Upper lobe of left lung (tissue), 6 donors: ENCODE measurements at places on chromosomes 2 and 18. TPM values are rescaled to one million over a fixed set of nuclear protein-coding genes. Genes with fewer than 3 reads are reported as not detected.

Gene CDH19
- 1.4 TPM for total RNA-seq

Gene UGT1A8
- not detected for total RNA-seq

Gene LYG2
- total RNA-seq: not detected

Gene TNFRSF11A
- total RNA-seq: 5.2 TPM

Gene CIB4
- total RNA-seq: not detected

Gene NMS
- total RNA-seq: not detected

Gene STPG4
- not detected for total RNA-seq

Gene TMEM247
- not detected for total RNA-seq

Gene IL1RL1
- total RNA-seq: 50.9 TPM

Gene MAL
- 13.0 TPM for total RNA-seq

Gene FLACC1
- total RNA-seq: 12.6 TPM

Gene RPL31
- 1,009 TPM for total RNA-seq

DNA sequence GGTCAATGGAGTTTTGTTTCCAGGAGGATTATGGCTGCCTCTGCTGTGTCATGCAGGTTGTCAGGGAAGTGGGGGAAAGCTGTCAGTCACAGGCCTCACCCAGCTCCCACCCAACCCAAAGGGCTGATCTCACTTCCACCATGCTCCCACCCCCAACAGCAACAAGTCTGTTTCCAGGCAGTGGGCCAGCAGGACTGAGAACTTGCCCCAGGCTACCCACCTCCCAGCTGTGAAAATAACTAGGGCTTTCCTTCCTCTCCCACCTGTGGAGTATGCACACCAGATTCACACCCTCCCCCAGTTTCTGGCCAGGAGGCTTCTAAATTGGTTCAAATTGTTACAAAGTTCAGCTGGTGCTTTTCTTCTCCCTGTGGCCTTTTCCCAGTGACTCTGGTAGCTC is 95.6 kb upstream of the ACVR1 start:
- no peaks in the 10 kb centered on the region for H3K27me3 ChIP-seq
- H3K36me3 ChIP-seq: no peaks in the 10 kb centered on the region

DNA sequence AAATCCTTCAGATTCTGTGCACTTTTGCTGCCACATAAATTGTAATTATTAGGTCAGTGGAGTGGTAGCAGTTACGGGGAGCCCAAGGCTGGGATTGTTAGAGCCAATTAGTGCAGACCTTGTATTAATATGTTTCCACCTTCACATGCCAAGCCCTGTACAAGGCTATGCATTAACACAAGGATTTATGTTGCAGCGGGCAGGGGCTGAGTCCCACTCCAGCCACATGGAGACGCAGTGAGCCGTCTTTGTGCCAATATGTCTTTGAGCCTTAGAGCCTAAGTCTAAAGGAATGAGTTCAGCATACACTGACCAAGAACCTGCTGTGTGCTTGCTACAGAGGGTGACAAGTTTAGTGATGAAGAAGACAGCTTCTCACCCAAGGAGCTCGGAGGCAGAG is 238.2 kb downstream of the TSN start:
- no peaks in the 10 kb centered on the region for H3K36me3 ChIP-seq
- no peak overlapping the region for H3K4me3 ChIP-seq
- DNase-seq: no peak
- H3K4me1 ChIP-seq: peaks cover 1% of the 10 kb centered on the region
- no peak overlapping the region for H3K27ac ChIP-seq
- H3K27me3 ChIP-seq: no peaks in the 10 kb centered on the region

- H3K4me3 ChIP-seq: no peak overlapping the region
- no peak for DNase-seq
- H3K4me1 ChIP-seq: no peaks in the 10 kb centered on the region
- no peaks in the 10 kb centered on the region for H3K27me3 ChIP-seq
Measured at GRCh38 chr2:232976176-232976575, 36.9 kb downstream of the NGEF start.

- no peaks in the 10 kb centered on the region for H3K36me3 ChIP-seq
- H3K27me3 ChIP-seq: no peaks in the 10 kb centered on the region
- no peak overlapping the region for H3K27ac ChIP-seq
- H3K4me1 ChIP-seq: peaks cover 38% of the 10 kb centered on the region
Measured at GRCh38 chr2:235666213-235666781, 172.5 kb downstream of the AGAP1 start.

GRCh38 chr2:119645173-119645855 is 33.7 kb upstream of the TMEM177 start:
- no peak overlapping the region for H3K27ac ChIP-seq
- H3K4me1 ChIP-seq: peaks cover 11% of the 10 kb centered on the region
- no peak overlapping the region for H3K4me3 ChIP-seq
- H3K27me3 ChIP-seq: no peaks in the 10 kb centered on the region
- H3K36me3 ChIP-seq: no peaks in the 10 kb centered on the region

GRCh38 chr18:78828131-78828530 is 151.5 kb upstream of the SALL3 start:
- DNase-seq: no peak
- H3K27me3 ChIP-seq: no peaks in the 10 kb centered on the region
- H3K27ac ChIP-seq: no peak overlapping the region
- no peak overlapping the region for H3K4me3 ChIP-seq

- peaks cover 65% of the 10 kb centered on the region for H3K36me3 ChIP-seq
- peak; percentile 45 for DNase-seq
- H3K4me1 ChIP-seq: peaks cover 2% of the 10 kb centered on the region
Measured at GRCh38 chr2:70046534-70046933, 40.7 kb upstream of the PCBP1 start.

DNA sequence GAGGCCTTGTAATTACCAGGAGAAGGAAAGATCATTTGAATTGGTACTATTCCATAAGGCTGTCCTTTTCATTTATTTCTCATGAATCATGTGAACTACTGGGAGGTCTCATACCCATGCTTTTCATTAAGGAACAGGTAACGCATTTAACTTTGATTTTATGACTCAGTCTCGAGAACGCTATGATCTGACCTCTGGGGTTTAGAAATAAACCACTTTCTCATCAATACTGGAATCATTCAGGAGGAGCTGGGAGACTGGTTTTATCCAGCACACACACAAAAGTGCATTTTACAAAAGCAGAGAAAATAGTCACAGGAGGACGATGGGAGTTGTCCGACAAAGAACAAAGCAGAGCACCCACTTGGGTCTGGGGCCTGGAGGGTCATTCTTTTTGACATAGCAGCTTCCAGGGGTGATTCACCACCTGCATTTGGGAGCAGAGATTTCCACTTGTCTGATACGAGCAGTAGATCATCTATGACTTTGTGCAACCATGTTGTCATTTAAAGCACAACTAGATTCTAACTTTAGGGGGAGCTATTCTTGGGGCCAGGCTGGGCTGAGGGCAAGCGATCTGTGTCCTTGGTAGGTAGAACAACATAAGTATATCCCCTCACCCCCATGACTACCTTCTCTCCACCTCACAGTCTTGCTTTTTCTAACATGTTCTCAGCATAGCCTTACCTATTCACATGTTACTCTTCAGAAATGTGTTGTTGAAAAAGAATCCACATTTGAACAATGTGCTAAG is 95.9 kb upstream of the SCG2 start:
- no peaks in the 10 kb centered on the region for H3K36me3 ChIP-seq
- H3K4me1 ChIP-seq: no peaks in the 10 kb centered on the region
- no peak for DNase-seq
- no peak overlapping the region for H3K4me3 ChIP-seq

- no peak overlapping the region for H3K27ac ChIP-seq
- H3K4me3 ChIP-seq: no peak overlapping the region
- no peaks in the 10 kb centered on the region for H3K27me3 ChIP-seq
- DNase-seq: no peak
- H3K4me1 ChIP-seq: no peaks in the 10 kb centered on the region
Measured at GRCh38 chr2:220887876-220888275, 684.2 kb downstream of the EPHA4 start.

DNA sequence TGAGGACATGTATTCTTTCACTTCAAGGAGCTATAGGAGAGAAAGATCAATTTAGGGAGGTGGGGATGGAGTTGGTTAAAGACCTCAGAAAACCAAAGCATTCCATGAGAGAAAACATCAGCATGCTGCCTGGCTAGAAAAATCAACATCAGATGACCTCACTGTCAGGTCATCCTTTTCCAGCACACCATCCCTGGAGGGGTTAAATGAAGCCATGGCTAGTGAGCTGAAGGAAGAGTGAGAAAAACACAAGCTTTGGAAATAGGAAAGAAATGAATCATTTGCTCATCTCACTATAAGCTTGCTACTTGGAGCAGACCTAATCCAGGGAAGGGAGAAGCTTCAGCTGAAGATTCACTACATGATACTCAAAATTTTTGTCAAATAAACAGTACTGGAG is 109.5 kb upstream of the ITGB6 start:
- no peaks in the 10 kb centered on the region for H3K27me3 ChIP-seq
- peak overlapping the region; percentile 17 for H3K27ac ChIP-seq
- DNase-seq: no peak
- H3K4me3 ChIP-seq: no peak overlapping the region

GRCh38 chr2:160473468-160474318 is 19.9 kb downstream of the RBMS1 start:
- H3K27me3 ChIP-seq: no peaks in the 10 kb centered on the region
- H3K36me3 ChIP-seq: no peaks in the 10 kb centered on the region
- H3K27ac ChIP-seq: no peak overlapping the region
- H3K4me3 ChIP-seq: no peak overlapping the region

- no peak for DNase-seq
- H3K4me1 ChIP-seq: peaks cover 23% of the 10 kb centered on the region
- no peaks in the 10 kb centered on the region for H3K36me3 ChIP-seq
Measured at GRCh38 chr2:236969767-236970655, 115.7 kb upstream of the COPS8 start.

DNA sequence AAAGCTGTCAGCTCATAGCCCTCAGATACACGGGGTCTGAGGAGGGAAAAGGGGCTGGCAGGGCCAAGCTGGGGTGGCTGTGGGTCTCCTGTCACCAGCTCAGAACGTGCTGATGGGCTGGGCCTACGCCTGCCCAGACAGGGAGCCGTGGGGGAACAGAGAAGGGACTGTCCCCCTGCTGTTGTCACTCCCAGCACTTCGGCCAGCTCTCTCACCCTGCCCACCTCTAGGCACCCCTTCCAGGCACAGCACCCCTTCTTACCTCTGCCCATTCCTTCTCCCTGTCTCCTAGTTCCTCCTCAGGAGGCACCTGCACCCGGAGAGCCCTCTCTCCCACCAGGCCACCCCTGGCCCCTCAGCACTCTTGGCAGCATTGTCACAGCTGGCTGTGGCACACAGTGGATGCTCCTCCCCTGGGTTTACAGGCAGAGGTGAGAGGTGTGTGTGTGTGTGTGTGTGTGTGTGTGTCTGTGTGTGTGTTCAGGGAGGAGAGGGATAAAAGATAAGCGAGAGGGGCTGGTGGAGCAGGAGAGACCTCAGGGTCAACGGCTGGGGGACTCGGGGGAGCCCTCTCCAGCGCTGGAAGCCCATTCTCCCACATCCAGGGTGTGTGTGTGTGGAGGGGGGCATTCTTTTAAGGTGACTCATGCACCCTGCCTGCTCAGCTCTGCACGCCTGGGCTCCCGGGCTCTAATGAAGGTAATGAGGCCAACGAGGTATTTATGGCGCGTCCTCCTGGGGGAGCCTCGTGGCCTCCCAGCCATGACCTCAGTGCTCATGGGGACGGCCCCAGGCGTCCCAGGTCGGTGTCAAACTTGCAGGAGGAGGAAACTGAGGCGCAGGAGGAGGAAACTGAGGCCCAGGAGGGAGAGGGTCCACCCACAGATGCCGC is 66.1 kb upstream of the SMAD7 start:
- H3K27me3 ChIP-seq: no peaks in the 10 kb centered on the region
- peak; percentile 54 for DNase-seq
- no peaks in the 10 kb centered on the region for H3K36me3 ChIP-seq

DNA sequence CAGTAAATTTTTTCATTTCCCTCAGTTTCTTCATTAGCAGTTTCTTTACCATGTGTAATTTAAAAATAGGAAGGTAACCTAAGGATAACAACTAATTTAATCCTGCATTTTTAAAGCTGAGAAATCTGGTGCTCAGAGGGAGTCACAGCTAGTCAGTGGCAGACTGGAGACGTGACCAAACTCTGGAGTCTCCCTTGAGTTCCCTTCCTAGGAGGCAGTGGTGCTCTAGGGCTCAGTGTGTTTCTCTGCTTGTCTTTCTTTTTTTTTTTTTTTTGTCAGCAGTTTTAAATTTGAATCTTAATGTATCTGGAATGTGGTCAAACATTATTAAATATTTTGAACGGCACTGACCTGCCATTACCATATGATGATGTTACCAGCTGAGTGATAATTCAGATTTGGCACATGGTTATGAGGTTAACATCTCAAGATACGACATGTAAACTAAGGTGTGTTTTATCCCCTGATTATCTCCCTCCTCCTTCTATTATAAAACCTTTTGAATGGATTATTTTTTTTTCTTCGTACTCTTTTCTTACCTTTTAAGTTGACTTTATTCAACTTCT is 226.2 kb downstream of the GALNT13 start:
- no peak overlapping the region for H3K4me3 ChIP-seq
- H3K27ac ChIP-seq: no peak overlapping the region
- no peaks in the 10 kb centered on the region for H3K27me3 ChIP-seq

GRCh38 chr2:84850471-84850870 is 30.4 kb downstream of the TRABD2A start:
- no peak for DNase-seq
- no peak overlapping the region for H3K27ac ChIP-seq
- no peaks in the 10 kb centered on the region for H3K36me3 ChIP-seq

GRCh38 chr2:30030361-30030760 is 109.0 kb upstream of the ALK start:
- H3K36me3 ChIP-seq: no peaks in the 10 kb centered on the region
- no peak overlapping the region for H3K4me3 ChIP-seq
- H3K27me3 ChIP-seq: no peaks in the 10 kb centered on the region
- H3K4me1 ChIP-seq: peaks cover 4% of the 10 kb centered on the region

GRCh38 chr18:1467461-1467964 is 562.8 kb downstream of the ADCYAP1 start:
- no peaks in the 10 kb centered on the region for H3K27me3 ChIP-seq
- no peak overlapping the region for H3K27ac ChIP-seq
- H3K4me3 ChIP-seq: no peak overlapping the region
- H3K36me3 ChIP-seq: no peaks in the 10 kb centered on the region
- DNase-seq: no peak

- peak overlapping the region; percentile 99 for H3K27ac ChIP-seq
- H3K27me3 ChIP-seq: no peaks in the 10 kb centered on the region
- H3K4me3 ChIP-seq: peak overlapping the region; percentile 93
- H3K4me1 ChIP-seq: peaks cover 15% of the 10 kb centered on the region
Measured at GRCh38 chr2:173966274-173967098, 1.3 kb upstream of the SP3 start.

DNA sequence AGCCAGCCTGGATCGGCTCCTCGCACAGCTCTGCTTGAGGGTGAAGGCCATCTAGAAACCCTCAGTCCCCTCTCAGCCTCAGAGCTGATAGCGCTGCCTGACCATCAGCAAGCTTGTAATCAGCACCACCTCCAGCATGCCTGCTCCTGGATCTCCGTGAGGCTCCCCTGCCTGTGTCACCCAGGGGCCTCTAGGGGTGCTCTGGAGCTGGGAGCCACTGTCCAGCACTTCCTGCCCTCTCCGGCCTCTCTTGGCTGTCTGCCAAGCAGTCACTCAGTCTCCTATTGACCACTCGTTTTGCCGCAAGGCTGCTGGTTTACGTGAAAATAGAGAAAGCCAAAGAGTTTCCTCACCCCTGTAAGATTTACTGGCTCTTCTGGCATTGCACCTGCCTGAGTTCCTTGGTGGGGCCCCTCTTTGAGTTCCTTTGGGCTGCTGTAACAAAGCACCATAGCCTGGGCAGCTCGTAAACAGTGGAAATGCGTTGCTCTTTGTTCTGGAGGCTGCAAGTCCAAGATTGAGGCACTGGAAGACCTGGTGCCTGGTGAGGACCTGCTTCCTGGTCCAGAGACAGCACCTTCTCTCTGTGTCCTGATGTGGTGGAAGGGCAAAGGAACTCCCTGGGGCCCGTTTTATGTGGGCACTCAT is 17.9 kb downstream of the CAPN10 start:
- DNase-seq: peak; percentile 87
- H3K4me3 ChIP-seq: no peak overlapping the region
- no peaks in the 10 kb centered on the region for H3K27me3 ChIP-seq
- H3K4me1 ChIP-seq: peaks cover 6% of the 10 kb centered on the region
- H3K36me3 ChIP-seq: no peaks in the 10 kb centered on the region
